ENCODE measurements at places on chromosomes 2 and 18.

GRCh38 chr2:42336361-42336965 lies 24.6 kb downstream of the COX7A2L start:
- no peak for DNase-seq

DNA sequence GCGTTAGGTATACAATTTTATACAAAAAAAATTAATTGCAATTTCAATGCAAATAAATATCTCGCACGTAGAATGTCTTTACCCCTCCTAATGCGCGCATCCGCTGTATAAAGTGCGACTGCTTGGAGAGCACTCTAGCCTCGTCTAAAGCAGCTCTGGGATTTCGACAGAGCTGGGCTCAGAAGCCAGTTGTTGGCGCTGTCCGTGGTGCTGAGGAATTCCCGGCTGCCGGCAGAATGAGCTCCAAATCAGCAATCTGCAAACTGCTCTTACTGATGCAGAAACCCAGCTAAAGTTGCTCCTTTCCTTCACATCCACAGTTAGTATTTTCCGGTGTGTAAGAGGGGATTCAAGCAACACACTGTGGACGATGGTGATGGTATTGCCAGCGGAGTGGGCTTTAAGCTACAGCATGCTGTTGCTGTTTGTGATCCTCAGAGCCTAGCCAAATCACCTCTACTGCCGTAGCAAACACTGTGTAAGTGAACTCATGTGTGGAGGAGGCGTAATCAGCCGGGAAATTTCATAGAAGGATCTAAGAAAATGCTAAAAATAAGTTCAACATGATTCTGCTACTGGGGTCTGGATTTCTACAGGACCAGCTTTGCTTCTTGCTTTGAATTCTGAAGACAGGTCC lies at the start of gene VWC2L:
Gene VWC2L (plus strand): TSS at position 137 of the 637 bp plus-strand sequence. CDS start 3,140 bp downstream, outside the sequence.
- DNase-seq = peak; percentile 45

GRCh38 chr2:165877565-165878550 lies 75.7 kb downstream of the TTC21B start:
- no peak for DNase-seq

- DNase-seq = no peak
Observed at GRCh38 chr2:238305092-238305862, 15.0 kb upstream of the TRAF3IP1 start.

GRCh38 chr2:205782941-205783340 lies 100.6 kb downstream of the NRP2 start:
- no peak for DNase-seq

- DNase-seq = no peak
Observed at GRCh38 chr2:215698566-215698965, 262.7 kb upstream of the FN1 start.

DNA sequence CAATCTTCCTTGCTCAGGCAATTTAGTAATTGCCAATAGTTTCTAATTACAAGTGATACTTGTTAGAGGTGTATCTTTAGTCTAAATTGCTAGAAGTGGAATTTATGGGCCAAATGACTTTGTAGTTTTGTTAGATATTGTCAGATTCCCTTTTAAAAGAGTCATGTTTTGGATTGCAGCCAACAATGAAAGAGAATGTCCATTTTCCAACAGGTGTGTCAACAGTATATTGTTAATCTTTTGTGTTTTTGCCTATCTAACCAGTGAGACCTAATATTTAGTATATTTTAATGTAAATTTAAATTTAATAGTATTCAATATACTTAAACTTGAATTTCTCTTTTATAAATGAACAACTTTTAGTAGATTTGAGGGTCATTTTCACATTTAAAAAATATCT lies 259.4 kb upstream of the ETAA1 start:
- DNase-seq = no peak

DNA sequence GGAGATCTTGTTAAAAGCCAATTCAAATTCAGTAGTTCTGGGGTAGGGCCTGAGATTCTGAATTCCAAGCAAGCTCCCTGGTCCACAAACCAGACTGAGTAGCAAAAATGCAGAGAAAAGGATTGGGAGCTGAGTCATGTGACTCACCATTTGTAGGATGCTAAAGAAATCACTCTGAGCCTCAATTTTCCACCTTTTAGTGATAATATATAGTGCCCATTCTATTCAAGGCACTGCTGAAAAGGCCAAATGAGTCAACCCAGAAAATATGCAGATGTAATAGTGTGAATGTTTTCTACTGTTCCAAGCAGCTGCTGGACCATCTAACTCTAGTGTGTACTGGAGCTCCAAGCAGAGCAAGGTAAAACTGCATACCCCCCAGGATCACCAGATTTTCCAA lies 47.2 kb downstream of the SLC14A2 start:
- no peak for DNase-seq

DNA sequence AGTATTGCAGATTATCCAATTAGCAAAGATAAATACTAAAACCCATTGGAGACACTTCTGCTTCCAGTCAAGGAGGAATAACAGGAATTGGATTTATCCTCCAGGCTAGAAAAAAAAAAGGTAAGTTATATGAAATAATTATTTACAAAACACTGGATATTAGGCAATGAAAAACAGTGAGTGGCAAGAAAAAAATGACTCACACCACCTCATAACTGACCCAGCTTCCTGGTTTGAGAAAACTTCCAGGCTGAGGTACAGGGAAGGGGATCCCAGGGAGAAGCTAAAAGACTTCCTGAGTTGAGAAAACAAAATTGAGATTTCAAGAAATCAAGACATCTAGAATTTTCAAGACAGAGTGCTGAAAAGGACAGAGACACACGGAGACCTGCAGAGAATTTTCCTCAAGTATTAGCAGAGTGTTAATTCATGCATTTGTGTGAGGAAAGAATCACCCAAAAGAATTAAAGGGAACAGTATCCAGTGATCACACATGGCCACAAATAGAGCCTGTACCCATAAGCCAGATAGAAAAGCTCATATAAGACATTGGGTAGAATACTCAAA lies 17.4 kb downstream of the SRD5A2 start:
- DNase-seq = no peak

DNA sequence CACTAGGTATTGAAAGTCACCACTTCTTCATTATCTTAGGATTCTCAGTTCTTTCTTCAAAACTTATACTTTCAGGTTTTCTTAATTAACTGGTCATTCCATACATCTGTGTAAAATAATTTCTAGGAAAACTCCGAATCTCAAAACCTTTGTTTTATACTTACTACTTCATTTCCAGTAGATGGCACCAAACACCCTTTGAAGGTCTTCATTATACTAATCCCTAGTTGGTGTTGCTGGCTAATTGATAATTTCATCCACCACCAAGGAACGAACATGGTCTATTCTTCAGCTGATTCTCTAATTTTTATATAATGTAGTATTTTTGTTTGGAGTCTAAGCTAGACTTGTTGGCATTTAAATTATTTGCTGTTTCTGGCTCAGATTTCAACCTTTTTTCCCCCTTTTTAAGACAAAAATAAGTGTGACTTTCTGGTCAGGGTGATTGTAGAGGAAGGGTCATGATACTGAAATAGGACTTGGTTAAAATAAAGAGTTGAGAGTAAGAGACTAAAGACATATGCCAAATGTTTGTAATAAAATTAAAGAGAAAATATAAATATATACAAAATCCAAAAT lies 2.8 kb upstream of the MXD1 start:
- peak; percentile 68 for DNase-seq

Measured in substantia nigra (tissue), 51 donors.